Cerebellar cortex (tissue), 1 donor: ENCODE measurements at places on chromosomes 5 and 9.
A peak's percentile ranks its signal among the peaks of the same experiment; 100 is the strongest.

DNA sequence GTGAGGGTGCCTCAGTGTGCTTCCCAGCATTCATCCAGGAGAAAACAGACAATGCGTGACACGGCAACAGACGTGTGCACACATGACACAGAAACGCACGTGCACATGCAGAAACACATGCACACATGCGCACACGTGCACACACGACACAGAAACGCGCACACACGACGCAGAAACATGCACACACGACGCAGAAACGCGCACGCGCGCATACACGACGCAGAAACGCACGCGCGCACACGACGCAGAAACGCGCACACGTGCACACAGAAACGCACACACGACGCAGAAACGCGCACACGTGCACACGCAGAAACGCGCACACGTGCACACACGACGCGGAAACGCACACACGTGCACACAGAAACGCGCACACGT, 16.5 kb downstream of the TPPP start:
- no peak for DNase-seq

- no peak for DNase-seq
These were observed 41.3 kb upstream of the CDH18 start for GRCh38 chr5:20029266-20029665.

GRCh38 chr5:172437445-172438318, 16.6 kb downstream of the SH3PXD2B start:
- no peak for DNase-seq

DNA sequence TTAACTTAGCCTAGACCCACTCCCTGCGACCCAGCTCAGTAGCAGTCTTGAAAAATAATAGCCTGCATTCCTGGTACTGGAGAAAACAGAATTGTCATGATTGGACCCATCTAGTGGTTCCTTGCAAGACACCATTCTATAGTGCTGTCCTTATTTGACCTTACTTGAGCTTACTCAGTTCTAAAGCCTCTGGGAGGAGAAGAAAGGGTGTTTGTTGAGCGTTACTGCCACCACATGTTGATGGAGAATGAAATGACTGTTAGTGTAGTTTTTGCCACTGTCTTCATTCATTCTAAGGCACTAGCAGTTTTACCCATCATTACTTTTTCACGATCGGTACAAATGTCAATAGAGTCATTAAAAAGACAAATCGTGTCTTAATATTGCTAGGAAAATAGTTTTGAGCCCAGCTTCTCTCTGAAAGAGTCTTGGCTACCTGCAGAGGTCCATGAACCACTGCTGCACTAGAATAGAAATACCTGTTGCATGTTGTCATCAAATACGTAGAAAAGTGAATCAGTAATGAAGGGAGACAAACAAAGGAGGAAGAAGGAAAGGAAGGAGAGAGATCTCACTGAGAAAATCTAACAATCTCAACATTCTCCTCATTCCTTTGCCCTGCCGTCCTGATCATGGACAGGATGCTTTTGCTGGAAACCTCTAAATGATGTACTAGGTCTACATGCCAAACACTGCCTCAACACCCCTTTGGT, 96.0 kb downstream of the LIX1 start:
- DNase-seq, result no peak

- DNase-seq, result no peak
These were observed 485.4 kb downstream of the IRX1 start for GRCh38 chr5:4081059-4081458.

DNA sequence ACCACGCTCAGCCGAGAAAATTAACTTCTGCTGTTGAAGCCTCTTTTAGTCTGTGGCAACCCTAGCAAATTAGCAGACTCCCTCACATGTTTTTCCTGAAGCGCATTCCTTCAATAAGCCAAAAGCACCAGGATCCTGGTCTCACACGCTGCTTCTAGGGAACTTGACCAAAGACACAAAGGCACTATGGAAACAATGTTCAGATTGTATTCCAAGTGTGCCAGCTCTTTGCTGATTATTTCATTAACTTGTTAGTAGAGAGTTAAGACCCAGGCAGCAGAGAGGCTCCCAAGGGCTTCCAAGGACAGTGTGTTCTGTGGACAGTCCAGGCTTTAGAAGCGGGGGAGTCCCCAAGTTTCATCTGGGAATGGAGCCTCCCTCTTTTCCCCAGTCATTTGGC, 94.4 kb upstream of the BASP1 start:
- DNase-seq, result no peak

DNA sequence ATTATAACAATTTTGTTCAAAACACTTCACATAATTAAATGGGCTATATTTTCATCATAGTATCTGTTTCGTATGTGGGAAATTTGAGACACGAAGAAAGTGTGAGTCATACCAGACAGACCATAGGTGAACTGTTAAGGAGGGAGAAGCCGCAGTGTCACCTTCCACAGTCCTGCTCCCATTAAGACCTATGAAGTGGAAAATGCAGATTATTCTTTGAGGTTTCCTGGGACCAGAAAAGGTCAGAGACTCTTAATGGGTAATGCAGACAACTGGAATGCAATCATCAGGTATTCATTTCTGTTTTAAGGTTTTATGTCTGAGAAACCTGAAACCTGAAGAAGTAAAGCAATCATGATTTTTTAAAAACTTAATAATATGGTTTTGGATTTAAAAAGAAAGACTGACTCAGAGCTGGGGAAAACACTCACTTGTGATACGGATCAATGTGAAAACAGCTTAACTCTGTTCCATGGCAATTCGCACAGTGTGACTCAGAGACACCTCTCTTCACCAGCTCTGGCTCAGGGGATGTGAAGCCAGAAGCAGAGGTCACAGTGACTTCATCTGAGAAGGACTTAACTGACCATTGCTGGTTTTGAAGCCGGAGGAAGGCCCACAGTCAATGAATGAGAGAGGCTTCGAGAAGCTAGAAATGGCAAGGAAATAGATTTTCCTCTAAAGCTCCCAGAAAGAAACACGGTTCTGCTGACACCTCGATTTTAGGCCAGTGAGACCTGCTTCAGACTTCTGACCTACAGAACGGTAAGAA, 17.2 kb upstream of the GCNT1 start:
- DNase-seq, result no peak

GRCh38 chr9:78031444-78031892, at the start of gene GNAQ:
Gene GNAQ, minus strand, starts transcription at chr9:78031811. Its CDS starts 576 bp downstream, at chr9:78031235.
- DNase-seq, result no peak

DNA sequence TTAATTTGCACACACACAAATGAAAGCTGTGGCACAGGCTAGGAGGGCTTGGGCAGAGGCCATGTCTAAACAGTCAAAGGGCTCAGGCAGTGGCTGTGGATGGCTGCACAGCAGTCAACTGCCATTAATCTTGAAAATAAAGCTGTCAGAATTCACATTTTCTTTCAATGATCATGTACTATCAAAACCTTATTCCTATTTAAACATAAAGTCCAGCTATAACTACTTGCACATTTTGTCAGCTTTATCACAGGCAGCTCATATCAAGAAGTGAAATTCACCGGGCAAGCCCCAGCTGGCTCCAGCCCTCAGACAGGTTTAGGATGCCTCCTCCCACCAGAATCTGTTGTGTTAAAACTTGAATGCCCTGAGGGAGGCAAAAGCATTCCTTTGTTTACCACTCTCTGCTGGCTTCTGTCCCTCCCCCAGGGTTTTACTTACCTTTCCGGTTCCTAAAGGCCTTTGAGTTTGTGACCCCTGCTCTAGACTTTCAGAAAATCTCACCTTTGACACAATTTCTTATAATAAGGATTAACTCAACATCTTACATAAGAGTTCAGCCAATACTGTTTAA, 54.9 kb upstream of the GRAMD2B start:
- no peak for DNase-seq

- no peak for DNase-seq
These were observed 31.6 kb downstream of the NUP188 start for GRCh38 chr9:128979111-128979510.

DNA sequence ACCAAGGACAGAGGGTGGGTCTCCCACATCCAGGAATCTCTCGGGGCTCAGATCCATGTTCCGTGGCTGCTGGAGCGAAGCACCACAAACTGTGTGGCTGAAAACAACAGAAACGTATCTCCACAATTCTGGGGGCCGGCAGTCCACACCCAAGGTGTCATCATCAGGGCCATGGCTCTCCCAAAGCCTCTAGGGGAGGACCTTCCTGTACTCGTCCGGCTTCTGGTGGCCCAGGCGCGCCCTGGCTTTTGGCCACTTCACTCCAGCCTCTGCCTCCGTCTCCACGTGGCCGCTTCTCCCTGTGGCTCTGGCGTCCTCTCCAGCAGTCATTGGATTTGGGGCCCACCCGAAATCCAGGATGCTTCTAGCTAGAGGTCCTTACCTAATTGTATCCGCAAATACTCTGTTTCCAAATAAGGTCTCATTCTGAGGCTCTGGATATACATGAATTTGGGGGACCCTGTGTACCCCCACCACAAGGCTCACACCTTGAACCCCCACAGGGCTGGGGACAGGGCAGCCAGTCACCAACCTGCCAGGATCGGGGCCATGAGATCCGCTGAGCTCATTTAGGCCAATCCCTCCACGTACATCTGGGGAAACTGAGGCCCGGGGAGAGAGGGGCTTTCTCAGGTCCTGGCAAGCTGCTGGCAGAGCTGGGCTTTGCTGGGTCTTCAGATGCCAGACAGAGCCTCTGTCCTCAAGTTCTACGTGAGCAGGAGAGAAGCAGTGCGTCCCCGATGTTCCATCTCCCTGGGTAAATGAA, 158.2 kb downstream of the OLFM1 start:
- no peak for DNase-seq

GRCh38 chr5:11904265-11904906, at the start of gene CTNND2:
Gene CTNND2, minus strand, starts transcription at chr5:11904446. Its CDS starts 593 bp downstream, at chr5:11903853.
- DNase-seq, result peak; percentile 84

DNA sequence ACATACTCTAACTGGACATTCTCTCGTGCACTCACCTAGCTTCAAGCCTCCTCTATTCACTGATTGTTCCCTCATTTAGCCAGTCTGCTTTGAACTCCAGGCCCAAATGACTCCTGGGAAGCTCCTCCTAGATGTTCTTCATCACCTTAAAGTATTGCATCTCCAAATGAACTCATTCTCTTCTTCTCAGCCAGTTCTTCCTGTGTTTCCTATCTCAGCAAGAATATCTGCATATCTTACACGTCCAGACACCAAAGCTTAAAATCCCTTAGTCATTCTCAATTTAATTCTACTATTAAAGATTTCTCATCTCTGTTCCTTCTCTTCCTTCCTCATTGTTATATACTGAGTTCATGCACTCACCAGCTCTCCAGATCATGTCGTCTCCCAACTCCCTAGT, 118.6 kb upstream of the DAB2 start:
- no peak for DNase-seq

- DNase-seq, result peak; percentile 17
These were observed 1.9 kb downstream of the B4GALT7 start for GRCh38 chr5:177601577-177602457.
